Activated CD4-positive, alpha-beta T cell treated with anti-CD3 and anti-CD28 coated beads for 1 hour (primary cell): ENCODE measurements at places on chromosomes 2 and 18.

DNA sequence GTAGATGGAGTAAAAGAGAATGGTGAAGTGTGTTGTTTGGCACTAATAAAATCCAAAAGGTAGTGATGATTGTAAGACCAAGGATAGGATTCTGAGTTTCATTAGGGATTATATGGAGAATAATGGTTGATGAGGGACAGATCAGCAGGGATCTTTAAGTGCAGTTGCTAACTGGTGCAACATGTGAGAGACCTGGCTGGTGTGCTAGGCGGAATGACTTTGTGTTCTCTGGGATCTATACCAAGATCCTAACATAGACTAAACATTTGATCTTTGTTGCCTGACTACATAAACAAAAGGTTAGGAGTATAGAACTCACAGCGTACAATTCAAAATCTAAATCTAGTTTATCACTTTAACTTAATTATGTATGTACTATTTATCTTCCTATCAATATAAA lies 135.4 kb downstream of the PTRHD1 start:
- no peak for DNase-seq

GRCh38 chr2:144553379-144553778 lies 33.5 kb upstream of the ZEB2 start:
- DNase-seq, result no peak

GRCh38 chr2:181677912-181678586 lies 2.3 kb downstream of the NEUROD1 start:
- DNase-seq, result peak; percentile 21

DNA sequence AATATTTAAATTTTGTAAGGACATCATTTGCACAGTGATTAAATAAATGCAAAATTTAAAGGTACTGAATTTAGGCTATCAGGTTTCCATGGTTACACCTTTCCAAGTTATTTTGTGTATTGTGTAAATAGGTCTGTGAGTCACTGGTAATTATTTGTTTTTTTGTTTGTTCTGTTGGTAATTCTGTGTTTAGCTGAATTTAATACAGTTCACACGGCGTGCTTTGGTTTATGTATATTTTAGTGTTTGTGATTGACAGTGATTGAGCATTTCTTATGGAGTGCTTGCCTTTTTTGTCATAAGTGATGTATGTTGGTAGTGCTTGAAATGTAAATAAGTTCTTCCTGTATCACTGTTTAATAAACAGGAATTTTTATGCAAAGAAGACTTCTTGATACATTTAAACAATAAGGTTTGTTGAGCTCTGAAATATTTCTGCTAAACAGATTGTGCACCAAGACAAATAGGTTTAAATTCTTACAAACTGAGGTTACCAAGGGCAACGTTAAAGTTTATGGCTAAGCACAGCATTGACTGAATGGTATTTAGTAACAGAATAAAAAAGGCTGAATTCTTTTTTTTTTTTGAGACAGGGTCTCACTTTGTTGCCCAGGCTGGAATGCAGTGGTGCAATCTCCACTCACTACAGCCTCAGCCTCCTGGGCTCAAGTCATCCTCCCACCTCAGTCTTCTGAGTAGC lies 38.3 kb upstream of the DLX1 start:
- DNase-seq, result no peak

- DNase-seq, result no peak
Observed at GRCh38 chr2:25275575-25275965, 66.2 kb downstream of the DNMT3A start.

GRCh38 chr2:241855888-241856422 lies 2.7 kb downstream of the PDCD1 start:
- no peak for DNase-seq

GRCh38 chr2:232203936-232204335 lies 174.6 kb upstream of the ALPP start:
- no peak for DNase-seq

DNA sequence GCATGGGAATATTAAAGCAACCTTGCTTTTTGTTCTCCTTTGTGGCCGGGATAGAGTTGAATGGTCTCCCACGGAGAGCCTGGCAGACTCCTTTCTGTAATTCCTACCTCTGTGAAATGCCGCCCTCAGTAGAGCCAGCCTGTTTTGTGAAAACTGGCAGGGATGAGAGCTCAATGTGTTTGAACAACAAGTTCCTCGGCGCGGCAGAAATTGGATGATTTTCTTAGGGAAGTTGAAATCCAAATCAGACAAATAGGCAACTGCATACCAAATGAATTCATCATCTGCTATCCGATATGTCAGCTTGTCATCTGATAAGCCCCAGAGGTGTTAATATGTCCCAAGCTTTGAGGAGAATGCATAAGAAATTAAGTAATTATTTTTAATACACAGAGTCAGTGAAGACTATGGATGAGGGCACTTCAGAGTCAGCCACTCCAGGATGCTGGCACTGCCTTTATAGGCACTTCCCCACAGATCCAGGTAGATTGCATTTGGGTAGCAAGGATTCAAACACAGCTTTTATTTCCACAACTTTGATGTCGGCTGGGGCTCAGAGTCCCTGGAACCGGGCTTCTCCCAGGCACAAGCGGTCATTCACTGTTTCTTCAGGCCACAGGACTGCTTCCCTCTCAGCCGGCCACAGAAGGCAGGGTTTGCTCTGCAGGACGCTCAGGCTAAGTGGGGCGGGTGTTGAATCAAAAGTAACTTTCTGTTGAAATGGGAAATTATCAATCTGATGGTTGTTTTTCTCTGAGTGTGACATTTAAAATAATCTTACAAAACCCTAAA lies 82.8 kb upstream of the REV1 start:
- no peak for DNase-seq

GRCh38 chr2:18662689-18663088 lies 73.3 kb upstream of the NT5C1B start:
- DNase-seq, result no peak

DNA sequence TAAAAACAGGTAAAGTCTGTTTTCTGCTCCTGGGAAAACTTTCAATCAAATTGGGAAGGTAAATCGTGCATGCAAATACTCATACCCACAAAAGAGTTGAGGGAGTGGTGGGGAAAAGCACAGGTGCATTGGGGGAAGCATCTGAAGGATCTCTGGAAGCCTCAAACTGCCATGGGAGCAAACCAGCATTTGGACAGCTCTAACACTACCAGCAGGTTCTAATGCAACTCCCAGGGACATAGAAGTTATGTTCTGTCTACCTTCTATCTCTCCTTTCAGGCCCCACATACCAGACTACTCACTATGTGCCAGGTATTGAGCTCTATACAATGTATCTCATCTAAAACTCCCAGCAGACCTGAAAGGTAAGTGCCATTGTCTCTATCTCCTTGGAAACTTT lies 933.7 kb downstream of the NRXN1 start:
- DNase-seq, result no peak

DNA sequence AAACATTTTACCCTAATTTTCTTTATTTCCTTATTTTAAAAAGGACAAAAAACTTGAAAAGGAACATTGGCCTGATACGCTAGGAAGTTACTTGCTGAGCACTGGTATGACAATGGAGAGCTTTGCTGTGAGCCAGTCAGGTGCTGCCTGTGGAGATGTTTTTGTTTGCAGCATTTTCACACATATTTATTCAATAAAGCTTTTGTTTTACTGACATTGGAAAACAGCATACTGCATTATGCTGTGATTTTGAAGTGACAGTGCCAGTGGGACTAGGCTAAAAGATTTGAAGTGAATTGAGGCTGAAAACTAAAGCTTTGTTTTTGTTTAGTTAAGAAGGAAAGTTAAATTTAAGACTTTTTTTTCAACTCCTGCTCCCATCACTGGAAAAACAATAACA lies 470.7 kb upstream of the ZEB2 start:
- DNase-seq, result no peak

GRCh38 chr2:176454893-176455815 lies 185.9 kb downstream of the MTX2 start:
- peak; percentile 66 for DNase-seq

GRCh38 chr2:126467367-126468054 lies 188.4 kb upstream of the GYPC start:
- DNase-seq, result no peak

- DNase-seq, result no peak
Observed at GRCh38 chr2:176035013-176035691, 33.1 kb upstream of the LNPK start.

DNA sequence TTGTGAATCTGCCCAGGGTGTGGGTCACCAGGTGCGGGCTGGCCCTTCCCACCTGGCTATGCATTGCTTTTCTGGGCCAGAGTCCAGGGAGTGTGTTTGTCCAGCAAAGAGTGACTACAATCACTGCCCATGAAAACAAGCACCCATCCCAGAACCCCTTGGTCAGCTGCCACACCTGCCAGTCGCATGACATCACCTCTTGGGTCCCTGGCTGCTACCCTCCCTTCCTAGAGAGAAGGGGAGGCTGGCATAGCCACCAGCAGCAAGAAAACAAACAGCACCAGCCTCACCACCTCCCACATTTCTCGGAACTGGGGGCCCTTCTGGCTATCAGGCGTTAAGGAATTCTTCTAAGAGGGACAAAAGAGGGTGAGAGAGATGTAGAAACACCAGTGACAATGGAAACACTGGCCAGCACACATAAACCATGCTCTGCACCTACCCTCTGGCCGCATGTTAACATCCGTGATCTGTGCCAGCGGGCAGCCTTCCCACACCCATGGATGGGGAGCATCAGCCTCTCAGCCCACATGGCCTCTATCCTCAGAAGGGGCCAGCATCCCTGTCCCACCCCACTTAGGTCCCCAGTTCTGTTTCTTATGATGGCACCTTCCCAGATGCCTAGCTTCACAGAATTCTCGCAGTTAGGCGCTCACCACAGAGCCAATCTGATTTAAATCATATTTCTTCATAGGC lies 109.7 kb upstream of the GLI2 start:
- DNase-seq, result no peak

GRCh38 chr2:203688798-203689197 lies 17.6 kb upstream of the CD28 start:
- no peak for DNase-seq

DNA sequence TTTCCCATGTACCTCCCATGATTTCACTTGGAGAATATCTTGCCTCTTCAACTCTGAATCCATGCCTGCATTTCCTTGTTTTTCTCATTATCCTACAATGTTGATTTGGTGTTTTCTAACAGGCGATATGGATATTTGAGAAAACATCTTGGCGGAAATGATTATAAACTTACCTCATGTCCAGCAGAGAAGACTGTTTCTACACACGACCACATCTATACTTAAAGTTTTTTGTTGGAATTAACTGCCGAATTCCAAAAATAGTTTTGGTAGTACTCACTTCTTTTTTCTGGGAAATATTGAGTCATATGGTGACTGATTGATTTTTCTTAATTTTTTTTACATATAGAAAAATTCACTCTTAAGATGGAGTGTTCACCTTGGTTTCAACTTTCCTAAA lies 41.4 kb upstream of the TMEFF2 start:
- no peak for DNase-seq

GRCh38 chr2:152846697-152847470 lies 128.5 kb downstream of the ARL6IP6 start:
- DNase-seq, result no peak

- no peak for DNase-seq
Observed at GRCh38 chr2:240280621-240281020, 140.2 kb upstream of the OTOS start.

- no peak for DNase-seq
Observed at GRCh38 chr2:151916632-151917031, 88.4 kb upstream of the ARL5A start.

- no peak for DNase-seq
Observed at GRCh38 chr18:49399003-49399402, 61.4 kb downstream of the DYM start.

DNA sequence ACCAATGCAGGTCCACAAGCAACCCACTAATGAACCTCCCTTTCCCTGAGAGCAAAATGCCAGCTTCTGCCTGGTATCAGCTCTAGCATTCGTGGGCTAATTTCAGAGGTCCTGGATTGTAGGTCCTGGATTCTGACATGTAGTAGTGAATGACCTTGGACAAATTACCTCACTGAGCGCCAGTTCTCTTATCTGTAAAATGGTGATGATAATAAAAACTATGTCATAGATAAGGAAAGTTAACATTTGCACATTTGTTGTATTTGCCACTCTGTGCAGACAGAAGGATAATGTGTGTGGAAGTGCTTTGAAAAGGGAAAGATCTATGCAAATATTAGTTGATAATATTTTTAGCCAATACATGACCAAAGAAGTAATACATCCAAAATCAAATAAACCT lies 4.1 kb upstream of the TET3 start:
- no peak for DNase-seq

DNA sequence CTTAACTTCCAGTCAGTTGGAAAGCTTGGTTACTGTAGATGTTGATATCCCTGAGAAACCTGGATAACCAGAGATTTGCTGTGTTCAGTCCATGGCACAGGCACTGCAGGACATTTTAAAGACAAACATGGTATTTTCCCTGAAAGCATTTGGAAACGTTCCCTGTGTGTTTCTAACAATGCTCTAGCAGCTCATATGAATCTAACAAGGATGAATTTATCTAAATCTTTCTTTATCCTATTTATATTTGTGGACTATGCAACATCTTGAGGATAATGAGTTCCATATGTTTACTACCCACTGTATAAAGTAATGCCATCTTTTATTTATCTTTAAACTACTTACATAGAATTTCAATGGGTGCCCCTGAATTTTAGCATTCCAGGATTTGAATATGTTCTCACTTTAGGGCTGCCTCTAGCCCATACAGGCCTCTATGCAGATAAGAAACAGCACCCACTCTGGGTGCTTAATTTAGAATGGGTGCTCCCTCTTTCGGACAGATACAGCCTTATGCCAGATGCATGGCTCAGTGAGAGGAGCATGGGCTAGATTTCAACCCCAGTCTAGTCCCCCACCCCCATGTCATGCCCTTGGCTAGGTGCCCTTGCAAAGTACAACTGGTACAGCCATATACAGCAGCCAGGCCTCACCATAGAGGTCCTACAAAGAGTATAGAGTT lies 50.6 kb upstream of the NEMP2 start:
- DNase-seq, result no peak

DNA sequence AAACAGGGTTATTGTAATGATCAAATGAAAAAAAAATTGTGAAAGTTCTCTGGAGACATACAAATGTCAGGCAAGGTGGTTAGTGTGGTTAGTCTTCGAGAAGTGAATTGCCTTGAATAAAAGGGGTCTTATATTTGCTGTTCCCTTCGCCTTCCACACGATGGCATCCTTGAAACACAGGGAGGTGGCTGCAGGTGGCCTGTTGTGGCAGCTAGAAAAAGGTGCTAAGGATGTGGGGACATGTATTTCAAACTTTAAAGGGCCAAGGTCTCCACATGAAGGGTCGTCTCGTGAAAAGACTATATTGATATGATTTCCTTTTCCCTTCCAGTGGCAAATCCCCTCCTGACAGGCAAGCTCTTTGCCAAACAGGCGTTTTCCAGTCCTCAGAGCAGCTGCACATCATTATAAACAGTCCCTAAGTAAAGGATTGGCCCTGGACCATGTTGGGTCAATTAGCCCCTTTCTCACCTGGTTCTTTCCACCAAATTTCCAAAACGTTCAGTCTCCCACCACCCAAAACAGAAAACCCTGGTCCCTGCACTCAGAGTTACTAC lies 68.5 kb downstream of the COPS8 start:
- peak; percentile 28 for DNase-seq

DNA sequence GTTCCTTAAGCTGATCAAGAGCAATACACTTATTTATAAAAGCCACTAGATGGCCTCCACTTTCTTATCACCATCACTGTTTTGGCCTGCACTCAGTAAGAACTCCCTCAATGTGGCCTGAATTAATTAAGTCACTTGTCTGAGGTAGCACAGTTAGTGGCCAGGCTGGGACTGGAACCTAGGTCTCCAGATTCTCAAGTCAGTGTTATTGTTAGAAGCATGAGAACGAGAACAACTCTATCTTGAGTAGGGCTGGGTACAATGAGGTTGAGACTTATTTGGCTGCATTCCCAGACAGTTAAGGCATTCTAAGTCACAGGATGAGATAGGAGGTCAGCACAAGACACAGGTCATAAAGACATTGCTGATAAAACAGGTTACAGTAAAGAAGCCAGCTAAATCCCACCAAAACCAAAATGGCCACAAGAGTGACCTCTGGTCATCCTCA lies 115.8 kb downstream of the SS18 start:
- no peak for DNase-seq
